GOT3 (cell line): ENCODE measurements at places on chromosomes 7 and 10.

DNA sequence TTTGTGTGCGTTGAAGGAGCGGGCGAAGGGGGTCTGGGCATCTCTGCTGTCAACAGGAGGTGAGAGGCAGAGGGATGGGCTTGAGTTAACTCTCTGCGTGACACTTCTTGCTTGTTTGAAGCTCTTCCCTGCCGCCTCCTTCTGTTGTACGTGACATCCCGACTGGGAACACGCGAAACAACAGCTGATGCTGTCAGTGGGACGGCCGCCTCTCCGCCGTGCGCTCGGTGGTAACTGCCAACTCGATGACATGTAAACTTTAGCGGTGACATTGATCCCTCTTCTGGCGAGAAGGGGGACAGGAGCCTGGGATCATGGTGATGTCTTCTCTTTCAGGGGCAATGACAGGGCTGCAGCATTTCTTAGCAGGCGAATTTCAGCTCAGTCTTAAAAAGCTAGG, 394.5 kb downstream of the TYW1 start:
- DNase-seq, result no peak

- DNase-seq, result no peak
Measured at GRCh38 chr10:50614444-50615137, 9.2 kb downstream of the SGMS1 start.

GRCh38 chr7:79175374-79175773, 278.1 kb downstream of the MAGI2 start:
- no peak for DNase-seq

- DNase-seq, result no peak
Measured at GRCh38 chr7:130941322-130942210, 207.6 kb upstream of the KLF14 start.

DNA sequence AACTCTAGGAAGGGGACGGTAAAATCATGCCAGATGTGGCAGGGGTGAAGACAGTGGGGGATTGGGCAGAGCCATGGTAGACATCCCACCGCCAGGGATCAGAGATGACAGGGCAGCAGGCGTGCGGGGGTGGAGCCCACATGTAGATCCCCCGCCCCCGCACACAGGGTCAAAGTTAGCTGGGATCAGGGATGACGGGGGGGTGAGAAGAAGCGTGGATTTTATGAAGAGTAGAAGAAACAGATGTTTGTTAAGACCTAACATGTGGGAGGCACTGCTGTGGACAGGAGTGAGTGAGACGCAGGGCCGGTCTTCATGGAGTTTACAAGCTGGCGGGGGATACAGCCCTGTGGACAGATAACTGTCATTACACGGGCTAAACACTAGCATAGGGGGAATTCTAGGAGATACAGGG, 154.0 kb upstream of the KLF14 start:
- DNase-seq, result no peak

DNA sequence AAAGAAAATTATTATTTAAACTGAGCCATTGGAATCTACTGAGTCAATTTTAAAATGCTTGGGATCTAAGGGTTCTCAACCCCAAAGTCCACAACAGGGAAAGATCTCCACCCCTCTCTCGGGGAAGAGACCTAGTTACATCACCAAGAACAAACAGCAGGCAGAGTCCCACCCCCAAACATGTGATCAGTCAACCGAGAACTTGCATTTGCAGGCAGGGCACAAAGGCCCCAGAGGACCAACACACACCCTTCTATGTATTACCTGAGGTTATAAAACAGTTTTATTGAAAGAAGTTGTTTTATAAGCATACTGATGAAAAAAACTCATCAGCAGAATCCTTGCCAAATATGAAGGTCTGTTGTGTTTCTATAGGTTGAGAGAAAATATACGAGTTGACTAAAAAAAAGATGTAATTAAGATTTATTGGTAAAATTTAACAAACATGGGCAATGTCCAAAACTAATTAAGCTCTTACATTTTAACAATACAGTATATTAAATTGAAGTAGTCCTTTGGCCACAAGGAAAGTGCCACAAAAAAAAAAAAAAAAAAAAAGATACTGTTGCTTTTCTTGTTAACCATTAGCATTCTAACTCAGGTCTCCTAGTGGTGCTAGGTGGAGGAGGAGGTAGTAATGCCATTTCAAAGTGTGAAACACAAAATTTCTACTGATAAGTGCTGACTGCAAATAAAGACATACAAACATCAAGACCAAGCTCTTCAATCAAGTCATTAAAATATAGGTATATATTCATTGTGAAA, 975 bp upstream of the USP54 start:
- DNase-seq, result no peak

- no peak for DNase-seq
Measured at GRCh38 chr10:77770081-77770867, 132.7 kb upstream of the KCNMA1 start.

DNA sequence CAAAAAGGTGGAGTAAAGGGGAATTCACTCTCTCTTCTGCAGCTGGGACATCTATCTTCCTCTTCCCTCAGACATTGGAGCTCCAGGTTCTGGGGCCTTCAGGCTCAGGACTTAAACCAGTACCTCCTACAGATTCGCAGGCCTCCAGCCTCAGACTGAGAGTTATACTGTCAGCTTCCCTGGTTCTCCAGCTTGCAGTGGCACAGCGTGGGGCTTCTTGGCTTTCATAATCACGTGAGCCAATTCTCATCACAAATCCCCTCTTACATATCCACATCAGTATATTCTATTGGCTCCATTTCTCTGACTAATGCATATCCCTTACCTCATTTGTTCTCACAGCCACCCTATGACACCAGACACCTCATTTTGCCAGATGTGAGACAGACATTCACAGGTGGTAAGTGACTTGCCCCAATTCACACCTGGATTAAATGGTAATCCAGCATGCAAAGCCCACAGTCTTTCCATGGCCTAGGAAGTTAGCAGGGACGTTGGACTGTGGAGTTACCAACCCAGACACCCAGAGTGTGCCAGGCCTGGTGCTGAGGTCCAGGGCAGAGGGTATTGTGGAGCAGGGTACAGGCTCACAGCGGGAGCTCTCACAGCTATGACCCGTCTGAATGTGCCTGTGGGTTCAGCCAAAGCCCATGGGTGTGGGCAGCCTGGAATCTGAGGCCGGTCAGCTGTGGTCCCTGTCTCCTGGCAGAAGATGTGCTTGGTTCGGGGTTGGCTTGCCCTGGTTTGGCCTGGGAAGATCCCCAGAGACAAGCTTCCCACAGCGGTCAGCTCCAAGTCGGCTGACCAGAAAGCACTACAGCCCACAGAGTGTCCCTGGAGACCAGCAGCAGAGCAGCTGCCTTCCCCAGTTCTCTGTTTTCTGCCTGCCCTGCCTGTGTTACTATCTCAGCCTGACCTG, 18.4 kb upstream of the ZCCHC24 start:
- DNase-seq, result no peak

DNA sequence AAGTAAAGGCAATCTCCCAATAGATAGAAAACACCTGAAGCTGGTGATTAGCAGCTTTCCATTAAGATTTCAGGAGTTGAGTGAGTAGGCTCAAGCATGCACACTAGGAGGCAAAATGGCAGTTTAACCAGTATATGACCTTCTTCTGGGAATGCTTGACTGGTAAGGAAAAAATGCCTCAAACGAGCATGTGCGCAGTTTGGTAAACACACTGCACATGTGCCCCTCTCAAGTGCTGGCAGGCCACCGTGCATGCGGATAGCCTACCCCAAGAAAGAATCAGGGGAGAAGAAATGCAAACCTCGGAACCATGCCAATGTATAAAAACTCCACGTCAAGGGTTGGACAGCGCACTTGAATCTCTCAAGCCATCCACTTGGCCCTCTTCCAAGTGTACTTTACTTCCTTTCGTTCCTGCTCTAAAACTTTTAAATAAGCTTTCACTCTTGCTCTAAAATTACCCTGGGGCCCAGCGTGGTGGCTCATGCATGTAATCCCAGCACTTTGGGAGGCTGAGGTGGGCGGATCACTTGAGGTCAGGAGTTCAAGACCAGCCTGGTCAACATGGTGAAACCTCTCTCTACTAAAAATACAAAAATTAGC, 98.8 kb upstream of the CDK1 start:
- DNase-seq, result no peak

DNA sequence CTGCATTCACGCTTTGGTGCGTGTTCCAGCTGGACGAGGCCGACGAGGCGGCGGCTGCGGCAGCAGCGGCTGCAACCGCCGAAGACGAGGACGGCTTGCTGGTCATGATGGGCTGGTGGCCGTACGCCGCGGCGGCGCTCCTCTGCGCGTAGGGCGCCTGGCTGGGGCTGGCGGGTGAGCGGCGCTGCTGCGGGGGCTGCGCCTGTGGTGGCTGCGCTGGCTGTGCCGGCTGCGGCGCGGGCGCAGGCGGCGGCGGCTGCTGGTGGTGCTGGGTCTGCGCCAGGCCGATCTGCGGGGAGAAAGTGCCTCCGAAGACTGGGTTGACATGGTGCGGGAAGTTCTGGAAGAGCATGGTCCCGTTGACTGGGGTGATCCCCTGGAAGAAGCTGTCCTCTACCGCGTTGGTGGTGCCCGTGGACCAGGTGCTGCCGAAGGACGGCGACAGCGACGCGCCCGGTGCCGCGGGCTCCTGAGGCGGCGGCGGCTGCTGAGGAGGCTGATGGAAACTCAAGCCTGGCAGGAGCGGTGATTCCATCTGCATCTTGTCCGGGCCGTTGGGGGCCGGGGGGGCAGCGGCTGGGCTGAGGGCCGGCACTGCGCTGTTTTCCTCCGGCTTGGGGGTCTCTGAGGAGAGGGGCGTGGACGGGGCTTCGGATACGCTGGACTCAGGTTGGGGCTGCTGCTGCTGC, 51.1 kb downstream of the CPEB3 start:
- no peak for DNase-seq

- DNase-seq, result no peak
Measured at GRCh38 chr7:46282155-46282554, 361.1 kb upstream of the IGFBP3 start.

- DNase-seq, result no peak
Measured at GRCh38 chr7:132051311-132051710, 494.9 kb upstream of the PODXL start.

DNA sequence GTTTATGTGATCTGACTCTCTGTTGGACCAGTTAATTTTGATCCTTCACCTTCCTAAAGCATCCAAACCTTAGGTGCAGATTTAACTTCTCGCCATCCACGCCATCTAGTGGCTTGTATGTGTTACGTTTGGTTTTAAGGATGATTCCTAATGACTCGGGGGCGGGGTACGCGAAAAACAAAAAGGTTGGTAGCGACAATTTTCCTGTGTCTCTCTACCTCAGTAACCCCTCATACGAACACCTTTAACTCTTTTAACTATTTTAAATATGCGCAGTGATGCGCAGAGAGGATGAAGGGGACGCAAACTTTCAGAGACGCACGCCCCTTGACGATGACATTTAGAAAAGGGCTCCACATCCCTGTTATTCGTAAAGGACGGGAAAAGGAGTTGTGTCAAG, 714 bp upstream of the KCND2 start:
- DNase-seq, result no peak

GRCh38 chr7:100914208-100914878, 18.7 kb upstream of the ACHE start:
- no peak for DNase-seq

- DNase-seq, result no peak
Measured at GRCh38 chr10:114654822-114655575, 3.1 kb downstream of the ABLIM1 start.

GRCh38 chr7:128349466-128349825, 5.7 kb upstream of the RBM28 start:
- DNase-seq, result no peak

GRCh38 chr10:91126471-91126870, 94.0 kb upstream of the PCGF5 start:
- no peak for DNase-seq

GRCh38 chr10:95880704-95881103, 27.1 kb upstream of the CC2D2B start:
- no peak for DNase-seq

DNA sequence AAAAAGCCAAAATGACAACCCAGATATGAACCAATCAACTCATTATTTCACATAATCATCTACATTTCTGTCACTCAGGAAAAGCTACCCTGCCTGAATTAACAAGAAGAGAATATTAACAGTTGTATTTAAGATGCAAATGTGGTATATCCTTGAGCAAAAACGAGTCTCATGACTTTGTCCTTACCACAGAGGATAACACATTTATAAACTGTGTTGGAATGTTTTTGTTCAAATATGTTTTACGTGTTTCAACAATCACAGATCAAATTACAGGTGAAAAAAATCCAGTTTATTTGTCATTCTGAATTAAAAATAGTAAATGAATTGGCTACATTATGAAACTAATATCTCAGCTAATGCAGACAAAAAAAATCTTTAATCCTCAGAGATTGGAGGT, 34.6 kb downstream of the CHCHD3 start:
- no peak for DNase-seq

DNA sequence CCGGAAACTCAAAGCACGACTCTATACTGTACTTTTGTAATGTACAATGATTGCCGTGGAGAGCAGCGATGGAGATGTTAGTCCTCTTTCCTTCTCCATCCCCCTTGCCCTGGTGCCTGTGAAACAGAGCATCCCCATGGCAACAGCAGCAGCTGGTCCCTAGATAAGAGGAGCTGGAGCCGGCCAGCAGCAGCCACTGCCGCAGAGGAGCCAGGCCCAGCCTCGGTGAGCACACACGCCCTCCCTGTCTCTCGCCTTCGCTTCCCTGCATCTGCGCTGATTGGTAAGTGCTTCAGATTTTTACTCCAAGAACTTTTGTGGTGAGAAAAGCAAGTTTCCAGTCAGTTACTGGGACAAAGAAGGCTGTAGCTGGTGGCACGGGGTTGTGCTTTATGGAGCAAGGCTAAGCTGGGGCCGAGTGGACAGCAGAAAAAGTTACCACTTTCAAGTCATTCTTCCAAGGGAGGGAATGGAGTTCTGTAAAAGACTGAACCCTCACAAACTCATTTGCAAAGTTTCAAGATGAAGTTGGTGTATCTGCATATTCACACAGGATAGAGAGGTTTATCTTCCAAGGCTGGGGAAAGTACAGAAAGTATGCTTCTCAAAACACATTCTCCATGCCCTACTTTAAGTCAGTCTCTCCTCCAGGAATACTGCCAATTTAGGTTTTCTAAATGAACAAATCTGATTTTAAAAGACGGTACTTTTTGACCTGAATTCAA, at the start of gene PPP1R17:
TSS of gene PPP1R17 (plus strand) at position 192 of the 725 bp plus-strand sequence. CDS start 5,227 bp downstream, outside the sequence.
- no peak for DNase-seq

GRCh38 chr10:1102416-1102815, 46.2 kb downstream of the WDR37 start:
- no peak for DNase-seq

DNA sequence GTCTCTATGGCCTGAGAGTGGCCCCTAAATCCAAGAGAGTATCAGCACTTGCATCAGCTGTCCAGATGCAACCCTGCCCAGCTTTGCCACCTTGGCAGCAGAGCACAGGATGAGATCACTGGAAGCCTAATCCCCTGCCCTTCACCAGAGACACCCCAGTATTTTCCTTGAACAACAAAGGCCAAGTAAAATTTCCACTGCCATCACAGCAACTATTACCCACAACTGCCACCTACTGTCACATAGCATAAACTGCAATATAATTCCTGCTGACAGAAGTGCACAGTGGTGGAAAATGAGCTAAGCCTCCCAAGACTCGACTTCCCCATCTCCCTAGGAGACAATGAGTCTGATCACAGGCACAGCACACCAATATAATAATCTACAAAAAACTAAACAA, 462.8 kb upstream of the ZWINT start:
- DNase-seq, result no peak
